NCI-H524 (cell line): ENCODE measurements at places on chromosomes 12 and 14.
A peak's percentile ranks its signal among the peaks of the same experiment; 100 is the strongest.

DNA sequence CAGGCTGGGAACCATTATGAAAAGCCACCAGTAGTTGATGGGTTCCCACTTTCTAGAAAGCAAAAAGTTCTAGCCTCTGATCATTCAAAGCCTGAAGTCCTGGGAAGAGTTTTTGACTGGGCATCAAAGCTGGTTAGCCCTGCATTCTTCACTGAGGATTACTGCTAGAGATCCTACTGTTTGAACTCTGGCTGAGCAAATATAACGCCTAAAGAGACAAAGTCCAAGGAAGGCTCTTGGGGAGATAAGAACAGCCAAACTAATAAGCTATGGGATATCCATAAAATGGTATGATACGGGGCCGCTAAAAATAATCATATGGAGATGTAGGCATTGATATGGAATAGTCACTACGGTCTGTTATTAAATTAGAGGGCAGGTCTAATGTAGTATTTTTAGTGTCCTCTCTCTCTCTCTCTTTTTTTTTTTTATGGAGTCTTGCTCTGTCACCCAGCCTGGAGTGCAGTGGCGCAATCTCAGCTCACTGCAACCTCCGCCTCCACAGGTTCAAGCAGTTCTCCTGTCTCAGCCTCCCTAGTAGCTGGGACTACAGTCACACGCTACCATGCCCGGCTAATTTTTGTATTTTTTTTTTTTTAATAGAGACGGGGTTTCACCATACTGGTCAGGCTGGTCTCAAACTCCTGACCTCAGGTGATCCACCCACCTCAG, 35.5 kb downstream of the PLXNC1 start:
- DNase-seq, result no peak

DNA sequence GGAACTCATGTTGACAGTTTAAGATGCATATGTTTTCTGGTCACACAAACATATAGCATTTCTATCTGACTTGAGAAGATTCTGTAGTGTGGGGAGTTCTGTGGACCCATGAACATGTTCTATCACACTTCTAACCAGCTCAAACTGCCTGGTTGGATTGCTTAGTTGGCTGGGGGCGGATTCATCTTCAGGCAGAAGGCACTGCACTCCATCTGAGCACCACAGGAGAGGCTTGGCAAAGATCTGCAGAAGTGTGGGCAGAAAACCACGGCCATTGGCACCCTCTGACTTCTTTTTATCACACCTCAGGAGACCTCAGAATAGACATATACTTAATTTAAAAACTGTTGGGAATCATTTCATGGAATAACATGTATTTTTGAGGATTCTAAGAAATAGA, 68.5 kb downstream of the LIN7A start:
- no peak for DNase-seq

DNA sequence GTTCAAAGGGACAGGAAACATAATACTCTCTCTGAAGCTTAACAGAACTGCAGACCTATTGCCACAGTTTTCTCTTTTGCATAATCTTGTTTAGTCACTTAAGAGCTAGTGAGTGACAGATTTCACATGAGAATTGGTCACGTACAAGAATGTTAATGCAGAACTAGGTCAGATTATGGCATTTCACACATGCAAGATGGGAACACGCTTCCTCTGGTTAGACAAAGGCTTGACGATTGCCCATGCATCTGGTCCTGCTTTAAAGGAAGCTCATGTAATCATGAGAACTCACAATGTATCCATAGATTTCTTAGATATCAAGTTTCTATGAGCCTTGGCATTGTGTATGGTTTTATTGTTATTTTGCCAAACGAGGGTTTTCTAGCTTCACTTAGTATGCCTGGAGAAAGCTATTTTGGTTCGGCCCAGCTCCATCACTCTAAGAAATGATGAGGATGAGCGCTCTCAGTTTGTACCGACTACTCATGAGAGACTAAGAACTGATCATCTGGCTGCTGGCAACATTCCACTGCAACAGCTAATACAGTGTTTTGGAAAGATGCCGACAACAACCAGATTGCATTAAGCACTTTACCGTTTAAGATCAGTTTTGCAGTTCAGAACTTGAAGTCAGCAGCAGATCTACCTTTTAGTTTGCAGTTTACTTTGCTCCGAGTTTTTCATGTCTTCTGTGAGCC, 380.0 kb downstream of the DIO2 start:
- DNase-seq, result peak; percentile 93

GRCh38 chr12:101612160-101612916, 17.6 kb downstream of the MYBPC1 start:
- DNase-seq, result no peak

GRCh38 chr12:52087961-52088820, 8.7 kb downstream of the SMIM41 start:
- DNase-seq, result peak; percentile 64

DNA sequence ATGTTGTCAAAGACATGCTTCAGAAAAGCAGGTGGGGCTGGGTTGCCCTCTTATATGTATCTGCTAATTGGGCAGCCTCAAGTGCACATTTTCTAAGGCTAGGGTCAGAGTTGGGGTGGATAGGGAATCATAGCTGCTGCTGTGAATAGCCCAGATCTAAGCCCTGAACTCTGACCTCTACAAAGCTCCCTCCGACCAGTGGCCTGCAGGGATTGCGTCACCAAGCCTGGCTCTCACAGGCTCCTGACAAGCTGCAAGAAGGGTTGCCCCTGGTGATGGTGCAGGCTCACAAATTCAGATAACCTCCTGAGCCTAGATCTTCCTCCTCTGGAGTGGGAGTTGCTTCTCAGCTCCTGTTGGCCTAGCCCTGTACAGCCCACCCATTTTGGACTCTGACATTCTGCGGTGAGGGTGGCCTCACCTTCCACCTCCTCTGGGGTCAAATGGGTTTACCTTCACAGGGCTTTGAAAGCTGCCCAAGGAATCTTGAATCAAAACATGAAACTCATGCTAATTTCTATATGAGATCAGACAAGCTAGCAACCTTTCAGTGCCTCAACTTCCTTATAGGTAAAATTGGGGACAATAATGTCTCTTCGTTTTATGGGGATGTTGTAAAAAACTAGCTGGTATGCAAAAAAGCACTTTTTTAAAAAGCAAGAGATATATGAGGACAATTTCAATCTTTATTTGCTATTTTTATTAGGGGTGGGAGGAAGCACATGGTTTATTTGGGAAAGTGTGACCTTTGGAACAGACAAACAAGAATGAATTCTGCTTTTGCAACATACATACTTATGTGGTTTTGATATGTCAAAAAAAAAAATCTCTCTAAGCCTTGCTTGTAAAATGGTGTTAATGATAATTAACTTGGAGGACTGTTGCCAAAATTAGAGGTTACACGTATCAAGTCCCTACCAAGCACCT, 4.9 kb upstream of the SUSD6 start:
- DNase-seq, result no peak
